NCI-H748 treated with DMSO at 0.1 percent for 48 hours (cell line): ENCODE measurements at places on chromosomes 13 and 19.

DNA sequence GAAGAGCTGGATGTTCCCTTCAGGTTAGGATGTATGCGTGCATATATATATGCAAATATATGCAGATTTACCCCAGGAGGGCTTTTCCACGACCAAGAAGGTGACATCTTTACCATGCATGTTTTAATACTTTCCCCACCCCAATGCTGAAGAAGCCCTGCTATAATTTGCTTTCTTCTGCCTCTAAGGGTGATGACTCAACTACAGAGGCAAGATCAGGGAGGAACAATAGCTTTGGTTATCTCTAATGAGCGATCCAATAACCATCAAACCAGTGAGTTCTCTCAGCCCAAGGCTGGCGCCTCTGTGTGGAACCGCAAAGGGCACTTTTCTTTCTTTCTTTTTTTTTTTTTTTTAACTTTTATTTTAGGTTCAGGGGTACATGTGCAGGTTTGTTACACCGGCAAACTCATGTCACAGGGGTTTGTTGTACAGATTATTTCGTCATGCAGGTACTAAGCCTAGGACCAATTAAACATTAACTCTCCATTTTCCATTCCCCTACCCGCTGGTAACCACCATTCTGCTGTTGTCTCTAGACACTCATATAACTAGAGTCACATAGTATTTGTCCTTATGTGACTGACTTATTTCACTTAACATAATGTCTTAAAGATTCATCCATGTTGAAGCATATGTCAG is 25.7 kb upstream of the UBE2L5 start:
- DNase-seq, result no peak

DNA sequence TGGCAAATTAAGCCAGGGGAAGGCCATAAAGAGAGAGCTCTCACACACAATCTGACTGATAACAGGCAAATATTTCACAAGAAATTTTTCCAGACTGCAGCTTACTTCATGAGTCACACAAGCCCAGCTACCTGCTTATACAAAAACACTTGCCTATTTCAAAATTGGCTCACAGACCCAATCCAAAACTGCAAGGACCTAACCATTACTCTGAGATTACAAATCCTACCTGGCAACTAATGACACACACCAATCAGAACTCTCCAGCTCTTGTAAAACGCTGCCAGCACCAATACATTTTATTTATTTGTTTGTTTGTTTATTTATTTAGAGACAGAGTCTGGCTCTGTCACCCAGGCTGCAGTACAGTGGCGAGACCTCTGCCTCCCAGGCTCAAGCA is 18.1 kb upstream of the ZFP82 start:
- no peak for DNase-seq

GRCh38 chr19:31308781-31309180 is 40.5 kb downstream of the TSHZ3 start:
- no peak for DNase-seq

GRCh38 chr19:3509566-3509989 is 3.5 kb downstream of the FZR1 start:
- no peak for DNase-seq

DNA sequence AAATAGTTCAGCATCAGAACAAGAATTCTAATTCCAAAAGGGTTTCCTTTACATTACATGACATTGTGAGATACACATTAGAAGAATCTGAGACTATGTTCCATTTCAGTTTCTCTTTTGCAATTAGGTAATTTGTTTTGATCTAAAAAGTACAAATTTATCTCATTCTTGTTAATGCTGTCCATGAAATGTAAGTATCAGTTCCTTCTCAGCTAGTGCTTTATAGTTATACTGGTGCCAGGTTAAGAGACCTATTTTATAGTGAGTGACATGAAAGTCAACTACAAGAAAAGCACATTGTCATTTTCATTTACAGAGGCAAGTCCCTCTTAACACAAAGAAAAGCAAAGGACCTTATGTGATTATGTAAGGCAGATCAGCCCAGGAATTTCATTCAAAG is 43.9 kb downstream of the RCBTB2 start:
- DNase-seq, result no peak

DNA sequence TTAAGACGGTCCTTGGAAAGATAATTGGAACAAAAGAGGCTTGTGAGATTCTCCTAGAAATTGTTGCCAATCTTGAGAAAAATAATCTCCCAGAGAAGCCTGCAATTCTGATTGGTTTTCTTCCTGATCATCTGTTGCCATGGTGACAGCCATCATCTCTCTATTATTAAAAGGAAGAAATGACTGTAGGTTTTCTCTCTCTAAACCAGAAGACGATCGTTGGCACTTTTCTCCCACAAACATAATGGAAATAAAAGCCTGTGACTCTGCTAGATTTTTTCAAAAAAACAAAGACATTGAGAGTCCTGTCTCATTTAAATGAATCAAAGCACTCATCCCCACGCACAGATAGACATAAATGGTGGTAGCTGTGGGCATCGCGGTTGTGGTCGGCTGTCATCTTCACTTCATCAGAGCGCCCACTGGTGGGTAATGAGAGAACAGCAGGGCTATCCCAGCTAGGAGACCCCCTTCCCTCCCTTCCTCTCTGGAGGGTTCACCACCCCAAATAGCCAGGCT is 21.7 kb upstream of the CALM3 start:
- DNase-seq, result no peak

DNA sequence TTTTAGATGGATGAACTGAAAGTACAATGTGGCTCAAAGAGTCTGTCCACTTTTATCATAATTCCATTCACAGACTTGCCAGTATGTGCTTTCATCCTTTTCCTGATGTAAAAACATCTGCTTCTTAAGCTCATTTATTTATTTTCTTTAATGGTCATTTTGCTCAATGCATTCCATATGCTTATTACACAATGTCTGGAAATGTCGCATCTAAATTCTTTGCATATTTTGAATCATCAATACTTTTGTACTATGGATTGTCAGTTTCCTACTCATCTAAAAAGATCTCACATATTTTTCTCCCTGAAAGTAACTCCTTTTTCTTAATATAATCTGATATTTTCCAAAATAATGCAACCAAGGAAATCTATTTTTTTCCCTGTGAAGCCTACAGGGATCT is 1315.8 kb downstream of the EFNB2 start:
- no peak for DNase-seq

GRCh38 chr13:30895773-30896172 is 10.3 kb upstream of the MEDAG start:
- no peak for DNase-seq

DNA sequence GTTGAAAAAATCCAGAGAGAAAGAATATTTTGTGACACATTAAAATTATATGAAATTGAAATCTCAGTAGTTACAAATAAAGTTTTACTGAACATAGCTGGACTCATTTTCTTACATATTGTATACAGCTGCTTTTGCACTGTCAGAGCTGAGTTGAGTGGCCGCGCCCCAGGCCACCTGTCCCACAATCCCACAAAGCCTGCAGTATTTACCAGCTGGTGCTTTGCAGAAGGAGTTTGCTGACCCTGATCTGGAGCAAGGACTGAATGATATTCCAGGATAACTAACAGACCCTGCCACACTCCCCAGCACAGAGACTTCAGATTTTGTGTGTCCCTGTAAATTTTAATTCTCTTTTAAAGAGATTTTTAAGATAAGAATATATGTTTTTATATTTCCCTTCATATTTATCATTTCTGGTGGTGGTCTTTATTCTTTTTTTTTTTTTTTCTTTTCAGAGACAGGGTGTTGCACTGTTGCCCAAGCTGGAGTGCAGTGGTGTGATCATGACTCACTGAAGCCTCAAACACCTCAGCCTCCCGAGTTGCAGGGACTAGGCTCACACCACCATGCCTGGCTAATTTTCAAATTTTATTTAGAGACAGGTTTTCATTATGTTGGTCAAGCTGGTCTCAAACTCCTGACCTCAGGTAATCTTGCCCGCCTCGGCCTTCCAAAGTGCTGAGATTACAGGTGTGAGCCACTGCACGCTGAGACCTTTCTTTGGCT is 48.5 kb downstream of the TDRD12 start:
- DNase-seq, result no peak

DNA sequence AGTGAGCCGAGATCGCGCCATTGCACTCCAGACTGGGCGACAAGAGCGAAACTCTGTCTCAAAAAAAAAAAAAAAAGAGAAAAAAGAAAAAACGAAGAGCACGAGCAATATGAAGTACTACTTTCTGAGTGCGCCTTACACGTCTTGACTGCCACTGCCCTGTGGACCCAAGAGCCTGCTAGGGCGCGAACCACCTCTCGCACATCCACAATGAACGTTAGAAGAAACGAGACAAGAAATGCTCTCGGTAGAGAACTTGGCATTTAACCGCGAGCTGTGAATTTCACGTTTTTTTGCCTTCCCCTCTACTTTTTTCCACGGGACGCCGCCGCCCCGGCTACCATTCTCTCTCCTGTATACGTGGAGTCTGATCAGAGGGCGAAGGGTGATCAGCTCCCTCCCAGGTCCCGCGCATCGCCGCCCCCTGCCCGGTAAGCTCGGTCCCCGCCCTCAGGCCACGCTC is 454 bp downstream of the TIMM44 start:
- DNase-seq, result no peak

DNA sequence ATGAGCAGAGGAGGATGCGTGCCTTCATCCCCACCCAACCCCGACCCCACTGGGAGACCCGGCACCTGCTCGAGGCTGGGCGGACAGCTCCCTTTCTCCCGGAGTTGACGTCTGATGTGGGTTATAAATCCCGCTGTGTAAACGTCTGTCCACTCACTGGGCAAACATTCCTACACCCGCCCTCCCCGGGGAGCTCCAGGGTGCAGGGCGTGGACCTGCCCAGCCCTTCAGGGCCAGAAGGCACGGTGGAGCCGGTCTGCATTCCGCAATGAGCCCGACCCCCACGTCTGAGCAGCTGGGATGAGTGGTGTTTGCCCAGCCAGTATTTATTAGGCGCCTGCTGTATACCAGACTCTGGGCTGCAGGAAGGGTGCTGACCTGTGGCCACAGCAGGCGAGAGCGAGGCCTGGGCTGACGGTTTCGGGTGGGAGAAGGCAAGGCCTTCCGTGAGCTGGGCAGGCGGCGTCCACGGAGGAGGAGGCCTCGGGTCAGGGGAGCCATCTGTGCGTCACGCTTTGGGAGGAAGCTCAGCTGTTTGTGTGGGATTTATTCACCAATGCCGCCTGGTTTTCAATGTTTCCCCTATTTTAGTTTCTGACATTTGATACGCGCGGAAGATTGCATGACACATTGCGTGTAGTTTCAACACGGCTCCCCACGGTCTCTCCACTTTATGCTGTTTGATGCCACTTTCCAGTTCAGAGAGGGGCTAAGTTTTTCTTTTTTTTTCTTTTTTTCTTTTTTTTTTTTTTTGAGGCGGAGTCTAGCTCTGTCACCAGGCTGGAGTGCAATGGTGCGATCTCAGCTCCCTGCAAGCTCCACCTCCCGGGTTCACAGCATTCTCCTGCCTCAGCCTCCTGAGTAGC is 2.0 kb downstream of the MISP start:
- no peak for DNase-seq

- DNase-seq, result no peak
These were observed 802.5 kb upstream of the SLITRK1 start for GRCh38 chr13:84684804-84685203.

- DNase-seq, result no peak
These were observed 12.5 kb upstream of the TBC1D4 start for GRCh38 chr13:75494491-75494890.

GRCh38 chr19:43960411-43960810 is 9.4 kb downstream of the ZNF221 start:
- no peak for DNase-seq

- no peak for DNase-seq
These were observed 59.8 kb upstream of the MEDAG start for GRCh38 chr13:30846311-30846710.

DNA sequence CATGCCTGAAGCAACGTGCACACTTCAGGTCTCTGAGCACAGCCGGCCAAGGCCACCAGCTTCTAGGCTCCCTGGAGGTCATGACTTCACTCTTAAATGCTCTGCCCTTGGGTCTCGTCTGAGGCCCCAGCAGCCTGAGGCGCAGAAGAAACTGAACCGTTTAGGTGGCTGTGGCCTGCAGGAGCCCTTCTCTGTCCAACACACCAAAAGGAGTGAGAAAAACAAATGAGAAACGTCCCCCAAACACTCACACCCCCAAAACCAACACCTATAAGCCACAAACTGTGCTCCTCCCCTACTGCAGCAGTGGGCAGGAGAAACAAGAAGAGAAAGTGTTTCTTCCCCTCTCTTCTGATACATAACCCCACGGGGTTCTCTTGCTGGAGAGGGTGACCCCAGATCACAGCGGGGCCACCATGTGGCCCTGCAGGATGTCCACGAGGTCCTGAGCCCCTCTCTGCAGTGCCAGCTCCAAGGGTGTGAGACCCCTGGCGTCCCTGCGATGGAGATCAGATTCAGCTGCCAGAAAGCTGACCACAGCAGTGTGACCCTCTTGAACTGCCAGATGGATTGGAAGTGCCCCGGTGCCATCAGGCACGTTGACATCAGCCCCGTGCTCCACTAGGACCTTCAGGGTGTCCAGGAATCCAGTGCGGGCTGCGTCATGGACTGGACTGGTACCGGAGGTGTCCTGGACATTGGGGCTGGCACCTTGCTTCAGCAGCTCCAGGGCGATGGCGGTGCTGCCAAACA is 1.0 kb upstream of the KRI1 start:
- DNase-seq, result no peak

DNA sequence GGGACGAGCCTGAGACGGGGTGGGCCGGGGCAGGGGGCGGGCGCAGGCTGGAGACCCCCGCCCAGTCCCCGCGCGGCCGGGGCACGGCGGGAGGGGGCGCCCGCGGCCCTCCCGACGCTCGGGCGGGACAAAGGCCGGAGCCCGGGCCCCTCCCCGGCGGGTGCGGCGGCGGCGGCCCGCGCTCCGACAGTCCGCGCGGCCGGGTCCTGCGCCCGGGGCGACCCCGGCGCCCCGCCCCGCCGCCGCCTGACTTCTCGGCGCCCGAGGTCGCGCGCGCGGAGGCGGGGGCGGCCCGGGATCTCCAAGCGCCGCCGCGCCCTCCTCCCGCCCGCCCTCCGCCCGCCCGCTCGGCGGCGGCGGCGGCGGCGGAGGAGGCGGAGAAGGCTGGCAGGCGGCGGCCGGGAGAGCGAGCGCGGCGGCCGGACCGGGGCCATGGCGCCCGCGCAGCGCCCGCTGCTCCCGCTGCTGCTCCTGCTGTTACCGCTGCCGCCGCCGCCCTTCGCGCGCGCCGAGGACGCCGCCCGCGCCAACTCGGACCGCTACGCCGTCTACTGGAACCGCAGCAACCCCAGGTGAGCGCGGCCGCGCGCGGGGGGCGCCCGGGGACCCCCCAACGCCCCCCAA is at the start of gene EFNA2:
Gene EFNA2, plus strand, starts transcription at position 137 of the 624 bp plus-strand sequence. Its CDS starts 296 bp downstream, at position 433.
- DNase-seq, result no peak

- no peak for DNase-seq
These were observed 547 bp downstream of the ABCC4 start for GRCh38 chr13:95300625-95301182.

GRCh38 chr19:13963603-13964105 is 11.3 kb downstream of the DCAF15 start:
- no peak for DNase-seq
